ENCODE measurements at places on chromosomes 12 and 14.

DNA sequence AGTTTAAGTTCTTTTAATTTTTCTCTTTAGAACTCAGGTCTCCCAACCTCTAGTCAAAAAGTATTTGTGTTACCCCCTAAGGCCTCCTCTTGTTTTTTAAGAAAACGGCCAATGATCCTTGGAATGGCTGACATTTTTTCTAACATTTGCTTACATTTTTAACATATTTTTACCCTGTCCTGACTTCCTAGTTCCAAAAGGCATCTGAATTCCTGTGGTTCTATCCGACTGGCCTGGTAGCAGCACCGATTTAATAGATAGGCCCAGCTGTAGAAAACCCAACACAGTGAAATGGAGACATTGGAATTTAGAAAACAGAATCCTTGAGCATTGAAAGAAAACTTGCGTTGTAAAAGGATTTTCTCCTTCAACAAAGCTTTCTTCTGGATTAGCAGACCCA lies 134.7 kb upstream of the GSC start:
- no peak for DNase-seq

DNA sequence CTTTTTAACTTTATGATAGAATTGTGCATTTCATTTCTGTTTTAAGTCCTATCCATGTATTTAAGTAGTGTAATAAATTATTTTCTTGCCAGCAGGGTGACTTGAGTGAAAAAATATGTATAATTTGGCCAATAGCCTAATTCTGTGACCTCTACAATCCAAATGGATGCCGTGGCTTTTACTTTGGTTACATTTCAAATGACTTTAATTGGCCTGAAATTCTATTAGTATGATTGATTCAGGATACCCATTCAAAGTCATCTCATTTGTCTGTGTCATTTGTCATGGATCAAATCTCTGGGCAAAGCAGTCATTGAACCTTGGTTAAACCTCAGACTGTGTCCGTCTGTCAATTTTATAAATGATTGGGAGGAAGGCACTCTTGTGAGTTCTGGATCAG lies 29.6 kb downstream of the CRADD start:
- DNase-seq, result no peak

- no peak for DNase-seq
Observed at GRCh38 chr14:90785471-90785870, 30.8 kb downstream of the TTC7B start.

DNA sequence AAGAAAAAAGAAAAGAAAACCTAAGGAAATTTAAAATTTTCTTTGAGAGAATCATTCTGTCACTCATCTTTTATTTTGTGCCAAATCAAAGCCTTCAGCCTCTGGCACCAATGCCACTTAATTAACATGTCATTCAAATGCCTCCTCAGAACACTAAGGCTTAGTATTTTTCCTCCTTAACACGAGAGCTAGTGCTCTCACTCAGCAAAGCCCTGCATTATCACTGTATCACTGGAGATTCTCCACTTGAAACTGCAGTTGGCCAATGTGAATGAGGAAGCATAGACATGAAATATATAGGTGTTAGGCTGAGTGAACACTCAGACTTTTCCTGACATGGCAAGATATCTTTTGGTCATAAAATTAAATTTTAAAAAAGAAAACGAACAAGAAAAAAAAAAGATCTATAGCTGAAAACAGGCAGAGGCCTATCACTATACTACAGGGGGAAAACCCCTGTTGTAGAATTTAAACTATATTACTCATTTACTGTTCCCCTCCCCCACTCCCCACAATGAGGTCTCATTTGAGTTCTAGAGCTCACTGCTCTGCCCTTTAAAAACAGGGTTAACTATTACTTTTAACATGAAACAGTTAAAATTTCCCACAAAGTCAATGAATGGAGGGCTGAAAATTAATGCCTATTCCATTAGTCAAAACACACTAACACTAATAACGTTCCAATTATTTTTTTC lies 5.1 kb downstream of the MBIP start:
- DNase-seq, result no peak

DNA sequence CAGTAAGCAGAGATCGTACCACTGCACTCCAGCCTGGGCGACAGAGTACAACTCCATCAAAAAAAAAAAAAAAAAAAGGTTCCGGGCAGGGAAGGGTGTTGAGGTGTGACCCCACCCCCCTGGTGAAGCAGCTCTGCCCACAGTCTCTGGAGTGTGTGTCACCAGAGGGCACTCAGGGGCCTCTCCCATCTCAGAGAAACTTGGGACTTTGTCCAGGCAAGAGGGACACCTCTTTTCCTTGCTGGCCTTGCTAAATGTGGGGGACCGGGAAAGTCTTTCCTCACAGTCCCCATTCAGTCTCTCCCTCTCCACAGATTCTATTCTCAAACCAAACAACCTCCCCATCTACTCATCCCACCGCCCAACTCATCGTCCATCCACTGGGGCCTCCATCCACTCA lies 43.6 kb downstream of the RFLNA start:
- DNase-seq, result no peak

GRCh38 chr14:24911324-24912109 lies 138.4 kb downstream of the STXBP6 start:
- DNase-seq, result no peak

GRCh38 chr12:39043424-39043822 lies 138.0 kb upstream of the CPNE8 start:
- DNase-seq, result no peak

All from activated CD8-positive, alpha-beta memory T cell treated with anti-CD3 and anti-CD28 coated beads for 4 hours (primary cell).